ENCODE measurements at places on chromosomes 6 and 20. TPM values are rescaled to one million over a fixed set of nuclear protein-coding genes. Genes with fewer than 3 reads are reported as not detected.

Gene FKBP1C
- total RNA-seq, result not detected

Gene LTB
- total RNA-seq, result not detected

DNA sequence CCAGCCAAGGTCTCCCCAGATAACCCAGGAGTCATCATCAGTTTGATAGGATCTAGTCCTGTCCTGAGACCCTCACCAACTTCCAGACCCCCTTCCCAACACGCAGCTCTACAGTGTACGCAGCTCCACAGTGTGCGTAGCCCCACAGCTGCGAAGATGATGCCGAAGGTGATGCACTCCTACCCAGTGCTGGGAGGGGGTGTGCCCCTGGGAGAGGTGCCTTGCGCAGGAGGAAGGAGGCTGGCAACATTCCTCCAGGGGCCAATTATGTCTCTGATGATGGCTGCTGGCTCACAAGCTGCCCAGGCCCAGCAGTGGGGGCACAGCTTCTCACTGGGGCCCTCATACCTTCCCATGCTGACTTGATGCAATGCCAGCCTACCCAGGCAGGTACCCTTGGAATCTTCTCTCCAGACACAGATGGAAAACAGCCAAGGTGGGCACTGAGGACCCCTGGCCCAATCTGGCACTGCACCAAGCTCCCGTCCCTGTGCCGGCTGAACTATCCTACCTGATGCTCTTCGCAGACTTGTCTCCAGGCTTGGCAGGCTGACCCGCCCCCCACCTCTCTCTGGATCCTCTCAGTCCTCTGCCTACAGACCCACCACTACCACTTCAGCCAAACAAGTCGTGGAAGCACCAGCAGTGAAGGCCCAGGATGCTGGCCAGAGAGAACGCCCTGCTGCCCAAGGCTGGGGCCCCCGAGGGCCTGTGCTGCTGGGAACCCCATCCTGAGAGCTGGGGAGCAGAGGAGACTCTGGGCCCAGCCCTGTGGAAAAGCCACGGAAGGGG is 1.4 kb downstream of the ZNF512B start:
- H3K36me3 ChIP-seq, result peaks cover 12% of the 10 kb centered on the region
- peak overlapping the region; percentile 70 for H3K4me3 ChIP-seq
- peaks cover 16% of the 10 kb centered on the region for H3K4me1 ChIP-seq
- H3K27ac ChIP-seq, result peak overlapping the region; percentile 79
- no peak for DNase-seq

DNA sequence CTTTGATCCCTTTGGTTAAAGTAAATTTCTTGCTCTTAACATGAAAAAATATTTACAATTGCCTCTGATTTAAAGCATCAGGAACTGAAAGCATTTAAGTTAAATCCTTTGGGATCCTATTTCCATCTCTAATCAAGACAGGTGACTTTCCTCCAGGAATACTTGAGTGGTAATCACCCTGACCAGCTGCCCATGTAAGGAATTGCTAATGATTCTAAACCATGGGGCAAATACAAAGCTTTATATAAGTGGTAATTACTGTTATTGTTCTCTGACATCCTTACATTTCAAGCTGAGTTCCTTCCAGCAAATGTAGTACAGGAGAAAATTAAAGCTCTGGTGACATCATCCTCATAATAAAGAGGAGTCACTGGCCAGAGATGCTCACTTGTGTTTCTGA is 100.6 kb downstream of the CRYBG1 start:
- H3K4me1 ChIP-seq, result no peaks in the 10 kb centered on the region
- no peak for DNase-seq
- no peak overlapping the region for H3K27ac ChIP-seq
- H3K36me3 ChIP-seq, result no peaks in the 10 kb centered on the region
